ENCODE measurements at places on chromosomes 4 and X.

- DNase-seq, result no peak
Observed at GRCh38 chrX:125742811-125743210, 423.1 kb downstream of the TEX13C start.

DNA sequence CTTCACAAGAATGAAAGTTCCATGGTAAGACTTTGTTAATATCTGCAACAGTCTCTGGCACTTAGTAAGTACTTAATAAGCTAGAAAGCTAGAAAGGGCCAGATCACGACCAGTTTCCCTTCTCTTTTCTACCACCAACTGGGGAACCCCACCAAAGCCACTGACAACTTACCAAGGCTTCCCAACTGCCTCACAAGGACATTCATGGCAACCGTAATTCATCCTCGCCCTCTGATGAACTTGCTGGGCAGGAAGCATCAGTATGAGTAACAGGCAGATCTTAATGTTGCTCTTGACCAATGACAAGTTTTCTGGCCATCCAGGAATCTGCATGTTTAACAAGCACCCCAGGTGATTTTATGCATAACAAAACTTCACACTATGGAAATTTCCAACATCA, 23.2 kb upstream of the ZCCHC13 start:
- DNase-seq, result no peak

GRCh38 chrX:2283111-2283859, 217.5 kb downstream of the DHRSX start:
- DNase-seq, result peak; percentile 19

DNA sequence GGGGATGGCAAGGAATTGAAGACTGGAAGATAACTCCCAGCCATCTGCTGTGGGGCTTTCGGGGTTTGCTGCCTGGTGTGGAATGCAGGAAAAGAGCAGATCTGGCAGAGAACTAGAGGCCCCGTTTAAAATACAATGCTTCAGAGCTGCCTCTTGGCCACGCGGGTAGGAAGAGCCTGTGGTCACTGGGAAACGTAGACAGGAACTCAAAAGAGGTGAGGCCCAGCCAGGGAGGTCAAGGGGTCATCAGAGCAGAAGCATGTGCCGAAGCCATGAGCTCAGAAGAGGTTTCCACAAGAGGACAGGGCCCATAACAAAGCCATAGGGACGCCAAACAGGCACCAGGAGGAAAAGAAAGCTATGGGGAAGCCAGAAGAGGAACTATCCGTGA, 14.5 kb upstream of the STS start:
- no peak for DNase-seq

DNA sequence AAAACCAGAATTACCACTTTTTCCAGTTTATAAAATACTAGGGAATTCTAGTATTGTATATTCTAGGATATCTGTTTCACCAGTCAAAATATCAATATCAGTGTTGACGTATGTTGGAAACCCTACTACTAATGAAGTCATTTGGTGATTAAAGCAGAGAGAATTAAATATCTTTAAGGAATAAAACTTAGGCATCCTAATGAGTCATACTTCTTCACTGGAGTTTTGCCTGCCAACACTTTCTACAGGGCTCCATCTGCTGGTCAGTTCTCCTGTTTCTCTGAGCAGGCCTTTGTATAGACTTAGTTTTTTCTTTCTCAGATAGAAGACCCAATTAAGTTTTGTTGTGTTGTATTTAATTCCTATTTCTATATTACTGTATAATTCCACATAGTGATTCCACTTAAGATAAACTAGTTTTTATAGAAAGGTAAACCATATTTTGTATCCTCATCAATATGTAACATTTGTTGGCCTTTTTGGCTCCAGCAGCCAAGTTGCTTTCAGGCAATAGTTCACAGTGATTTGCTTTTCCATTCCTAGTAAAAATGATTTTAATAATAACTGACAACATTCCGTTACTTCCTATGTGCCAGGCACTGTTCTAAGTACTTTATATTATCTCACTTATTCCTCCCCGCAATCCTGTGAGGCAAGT, 3.5 kb downstream of the AP1AR start:
- peak; percentile 81 for DNase-seq

- DNase-seq, result no peak
Observed at GRCh38 chrX:45667666-45668065, 467.0 kb upstream of the DIPK2B start.
